Iris pigment epithelial cell (primary cell): ENCODE measurements at places on chromosomes 13 and 19.

DNA sequence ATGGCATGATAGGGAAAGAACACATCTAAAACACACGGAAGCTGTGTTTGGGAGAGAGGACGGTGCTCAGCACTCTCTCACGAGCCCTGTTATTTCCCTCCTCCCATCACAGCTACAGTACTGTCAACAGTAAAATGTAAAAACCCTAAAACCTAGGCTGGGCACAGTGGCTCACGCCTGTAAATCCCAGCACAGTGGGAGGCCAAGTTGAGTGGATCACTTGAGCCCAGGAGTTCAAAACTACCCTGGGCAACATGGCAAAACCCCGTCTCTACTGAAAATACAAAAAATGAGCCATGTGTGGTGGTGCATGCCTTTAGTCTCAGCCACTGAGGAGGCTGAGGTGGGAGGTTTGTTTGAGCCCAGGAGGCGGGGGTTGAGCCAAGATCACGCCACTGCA is 54.8 kb downstream of the FOXO1 start:
- no peak for DNase-seq

DNA sequence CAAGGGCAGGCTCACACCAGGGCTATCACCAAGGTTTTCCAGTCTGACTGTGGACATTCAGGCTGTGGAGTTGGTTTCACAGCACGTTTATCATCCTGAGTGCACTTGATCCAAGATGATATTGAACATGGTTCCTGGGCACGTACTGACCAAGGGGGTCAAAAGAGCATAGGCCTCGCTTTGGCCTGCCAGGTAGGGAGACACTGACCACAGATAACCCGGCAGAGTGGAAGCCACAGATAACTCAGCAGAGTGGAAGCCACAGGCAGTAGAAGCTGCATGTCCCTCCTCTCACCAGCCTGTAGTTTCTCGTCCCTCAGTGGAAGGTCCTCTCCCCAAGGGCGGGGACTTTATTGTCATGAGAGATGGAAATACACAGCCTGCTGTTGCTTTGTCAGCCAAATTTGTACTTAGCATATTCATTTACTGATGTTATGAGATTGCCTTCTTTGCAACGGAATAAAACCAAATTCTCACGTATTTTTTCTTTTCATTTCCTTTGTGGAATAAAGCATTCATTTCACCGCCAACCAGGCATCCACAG is 8.8 kb upstream of the KRTDAP start:
- no peak for DNase-seq

GRCh38 chr19:56562766-56563165 is 4.5 kb upstream of the ZNF470 start:
- no peak for DNase-seq

DNA sequence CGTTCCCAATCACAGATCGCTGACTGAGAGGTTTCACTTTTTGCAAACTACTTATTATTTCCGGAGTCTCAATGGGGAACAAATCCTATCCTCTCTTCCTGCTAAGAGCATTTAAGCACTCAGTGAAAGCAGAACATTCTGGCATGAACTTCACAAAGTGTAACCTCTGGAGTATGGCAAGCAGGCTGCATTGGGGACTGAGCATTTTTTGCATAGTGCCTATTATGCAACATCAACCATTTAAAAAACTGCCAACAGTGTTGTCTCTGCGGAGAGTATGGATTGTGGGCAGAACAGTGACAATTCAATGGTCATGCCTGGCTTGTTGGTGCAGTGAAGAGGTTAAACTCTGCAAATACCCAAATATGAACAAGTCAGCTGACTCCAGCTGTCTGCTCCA is 484.6 kb downstream of the OLFM4 start:
- DNase-seq, result no peak

GRCh38 chr19:19425170-19425875 is 19.8 kb downstream of the GATAD2A start:
- DNase-seq, result no peak

DNA sequence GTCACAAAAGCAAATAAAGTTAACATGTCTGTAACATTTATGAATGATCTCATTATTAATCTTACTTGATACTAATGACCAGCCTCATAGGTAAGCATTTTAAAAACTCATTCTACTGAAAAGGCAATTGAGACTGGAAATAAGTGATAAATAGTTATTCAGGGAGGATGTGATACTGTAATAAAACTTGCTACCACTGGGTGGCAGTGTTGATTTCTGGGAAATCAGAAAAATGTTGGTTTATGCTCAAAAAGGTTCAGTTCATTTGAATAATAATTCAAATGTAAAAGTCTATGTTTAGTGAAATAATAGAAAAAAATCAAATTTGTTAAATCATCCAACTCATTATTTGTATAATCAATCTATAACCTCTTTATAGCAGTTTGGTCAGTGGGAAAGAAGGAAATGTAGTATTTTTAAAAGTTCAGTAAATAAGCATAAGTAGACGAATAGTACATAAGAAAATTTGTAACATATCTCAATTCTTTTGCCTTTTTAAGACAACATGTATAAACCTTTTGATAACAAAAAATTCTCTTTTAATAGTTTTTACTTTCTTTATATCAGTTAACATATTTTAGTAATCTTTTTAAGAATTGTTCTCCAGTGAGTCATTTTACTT is 9.6 kb downstream of the ABHD13 start:
- peak; percentile 39 for DNase-seq

GRCh38 chr13:33466262-33466661 is 180.7 kb upstream of the STARD13 start:
- DNase-seq, result no peak

DNA sequence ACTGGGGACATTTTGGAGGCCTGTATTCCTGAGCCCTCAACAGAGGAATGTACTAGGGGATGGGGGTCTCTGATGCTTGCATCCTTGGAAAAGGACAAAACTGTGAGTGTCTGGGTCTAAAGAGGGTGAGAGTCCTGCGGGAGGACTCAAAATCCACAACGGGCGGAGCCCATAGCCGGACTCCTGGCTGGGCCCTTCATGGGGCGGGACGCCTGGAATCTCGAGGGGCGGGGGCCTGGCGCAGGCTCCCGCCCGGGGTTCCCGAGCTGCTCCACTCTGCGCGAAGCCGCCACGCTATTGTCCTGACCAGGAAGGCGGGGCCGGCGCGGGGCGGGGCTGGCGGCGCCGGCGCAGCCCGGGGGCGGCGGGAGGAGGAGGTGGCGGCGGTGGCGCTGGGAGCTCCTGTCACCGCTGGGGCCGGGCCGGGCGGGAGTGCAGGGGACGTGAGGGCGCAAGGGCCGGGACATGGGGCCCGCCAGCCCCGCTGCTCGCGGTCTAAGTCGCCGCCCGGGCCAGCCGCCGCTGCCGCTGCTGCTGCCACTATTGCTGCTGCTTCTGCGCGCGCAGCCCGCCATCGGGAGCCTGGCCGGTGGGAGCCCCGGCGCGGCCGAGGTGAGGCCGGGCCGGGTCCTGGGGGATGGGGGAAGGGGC is at the start of gene APLP1:
APLP1 (plus strand) TSS at position 403 of the 651 bp plus-strand sequence; CDS start at position 466, 63 bp downstream.
- peak; percentile 31 for DNase-seq

DNA sequence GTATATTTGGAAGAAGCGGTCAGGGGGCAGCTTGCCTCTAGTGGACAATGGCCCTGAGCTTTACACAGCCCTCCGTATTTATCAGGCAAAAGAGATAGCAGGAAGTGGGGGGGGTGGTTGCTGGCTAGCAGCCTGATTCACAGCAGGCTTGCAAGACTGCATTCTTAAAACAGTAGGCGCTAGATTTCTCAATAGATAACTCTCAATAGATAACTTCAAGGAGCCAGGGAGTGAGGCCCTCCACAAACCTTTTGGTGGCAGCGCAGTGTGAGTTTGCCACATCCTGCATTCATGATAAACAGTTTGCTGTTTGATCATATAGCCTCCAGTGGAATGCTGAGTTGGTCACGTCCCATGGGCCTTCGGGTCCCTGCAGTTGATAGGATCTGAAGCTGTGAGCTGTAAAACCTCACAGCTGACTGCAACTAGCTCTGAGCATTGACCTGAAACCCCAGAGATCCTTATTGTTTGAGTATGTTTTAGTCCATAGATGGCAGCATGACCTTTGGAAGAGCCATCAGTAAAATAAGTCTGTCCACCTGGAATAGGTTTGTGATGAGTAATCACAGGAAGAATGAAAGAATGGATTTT is 12.2 kb downstream of the FPR3 start:
- DNase-seq, result peak; percentile 48

GRCh38 chr19:5824751-5825150 is 14.8 kb downstream of the FUT6 start:
- no peak for DNase-seq

- DNase-seq, result no peak
Measured at GRCh38 chr19:16037424-16038195, 38.7 kb upstream of the TPM4 start.

- DNase-seq, result peak; percentile 23
Measured at GRCh38 chr13:41931337-41931736, 29.6 kb downstream of the VWA8 start.

- peak; percentile 70 for DNase-seq
Measured at GRCh38 chr19:17944301-17944700, 11.5 kb downstream of the CCDC124 start.

DNA sequence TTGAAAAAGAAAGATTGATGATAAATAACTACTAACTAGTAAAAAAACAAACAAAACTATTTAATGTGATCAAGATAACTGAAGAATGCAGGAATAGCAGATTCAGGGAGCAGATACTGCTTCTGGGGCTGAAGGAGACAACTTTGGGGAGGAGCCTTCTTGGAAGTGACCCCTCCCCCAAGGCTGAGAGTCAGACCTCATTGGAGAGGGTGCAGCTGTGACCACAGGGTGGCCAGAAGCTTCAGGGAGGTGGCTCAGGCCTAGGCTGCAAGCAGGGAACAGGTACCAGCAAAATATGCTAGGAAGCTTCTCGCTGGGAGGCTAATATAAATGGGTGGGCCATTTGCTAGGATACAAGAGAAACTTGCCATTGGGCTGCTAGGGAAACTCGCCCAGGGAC is 149.9 kb downstream of the MYO16 start:
- DNase-seq, result no peak

- no peak for DNase-seq
Measured at GRCh38 chr19:35249146-35249847, 495 bp downstream of the LSR start.

DNA sequence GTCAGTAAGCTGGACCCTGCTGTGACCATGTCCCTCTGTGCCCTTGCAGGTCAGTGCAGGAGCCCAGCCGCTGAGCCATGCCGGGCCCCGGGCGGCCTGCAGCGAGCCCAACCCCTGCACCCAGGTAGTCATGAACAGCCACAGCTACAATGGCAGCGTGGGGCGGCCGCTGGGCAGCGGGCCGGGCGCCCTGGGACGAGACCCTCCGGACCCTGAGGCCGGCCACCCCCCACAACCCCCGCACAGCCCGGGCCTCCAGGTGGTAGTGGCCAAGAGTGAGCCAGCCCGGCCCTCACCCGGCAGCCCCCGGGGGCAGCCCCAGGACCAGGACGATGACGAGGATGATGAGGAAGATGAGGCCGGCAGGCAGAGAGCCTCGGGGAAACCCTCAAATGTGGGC is 6.9 kb downstream of the KCNN1 start:
- no peak for DNase-seq

GRCh38 chr13:112010714-112011113 is 56.2 kb upstream of the SOX1 start:
- DNase-seq, result no peak

DNA sequence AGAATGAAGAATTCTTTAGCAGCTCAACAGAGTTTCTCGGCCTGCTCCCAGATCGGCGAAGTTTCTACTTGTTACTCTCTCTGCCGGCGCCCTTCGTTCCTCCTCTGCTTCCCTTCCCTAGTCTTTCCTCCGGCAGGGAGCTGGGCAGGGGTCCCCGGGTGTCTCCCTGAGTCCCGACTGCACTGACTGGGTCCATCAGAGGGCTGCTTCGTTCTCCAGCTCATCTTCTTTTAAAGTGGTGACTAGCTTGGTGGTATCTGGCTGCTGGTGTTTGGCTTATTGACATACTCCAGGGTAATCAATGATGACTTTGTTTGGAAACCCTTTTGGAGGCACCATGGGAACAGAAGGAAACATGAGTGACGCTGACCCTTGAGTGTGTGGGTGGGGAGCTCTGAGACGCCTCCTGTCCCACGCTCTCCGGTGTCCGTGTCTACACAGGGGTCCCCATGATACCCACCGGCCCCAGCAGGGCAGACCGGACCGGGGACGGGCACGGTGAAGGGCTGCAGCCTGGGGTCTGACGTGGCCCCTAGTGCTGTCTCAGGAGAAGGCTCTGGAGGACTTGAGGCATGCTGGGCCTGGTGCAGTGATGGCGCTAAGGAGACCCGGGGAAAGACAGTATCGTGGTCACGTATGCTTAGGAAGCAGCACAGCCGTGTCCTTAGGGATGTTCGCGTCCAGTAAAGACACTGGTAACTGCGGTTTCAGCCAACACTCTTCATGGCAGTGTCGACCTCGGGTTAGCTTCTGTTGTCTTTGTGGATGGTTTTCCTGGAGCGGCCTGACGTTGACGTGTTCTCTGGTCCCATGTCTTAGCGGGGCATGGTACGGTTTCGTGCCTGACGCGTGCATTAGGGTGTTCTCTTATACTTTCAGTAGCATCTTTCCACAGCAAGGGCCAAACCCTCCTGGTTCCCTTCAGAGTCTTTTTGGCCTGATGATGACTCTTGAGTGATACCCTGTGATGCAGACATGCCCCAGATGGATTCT is 23.8 kb downstream of the NAXD start:
- DNase-seq, result no peak

- DNase-seq, result no peak
Measured at GRCh38 chr13:31982124-31982523, 49.5 kb upstream of the FRY start.

DNA sequence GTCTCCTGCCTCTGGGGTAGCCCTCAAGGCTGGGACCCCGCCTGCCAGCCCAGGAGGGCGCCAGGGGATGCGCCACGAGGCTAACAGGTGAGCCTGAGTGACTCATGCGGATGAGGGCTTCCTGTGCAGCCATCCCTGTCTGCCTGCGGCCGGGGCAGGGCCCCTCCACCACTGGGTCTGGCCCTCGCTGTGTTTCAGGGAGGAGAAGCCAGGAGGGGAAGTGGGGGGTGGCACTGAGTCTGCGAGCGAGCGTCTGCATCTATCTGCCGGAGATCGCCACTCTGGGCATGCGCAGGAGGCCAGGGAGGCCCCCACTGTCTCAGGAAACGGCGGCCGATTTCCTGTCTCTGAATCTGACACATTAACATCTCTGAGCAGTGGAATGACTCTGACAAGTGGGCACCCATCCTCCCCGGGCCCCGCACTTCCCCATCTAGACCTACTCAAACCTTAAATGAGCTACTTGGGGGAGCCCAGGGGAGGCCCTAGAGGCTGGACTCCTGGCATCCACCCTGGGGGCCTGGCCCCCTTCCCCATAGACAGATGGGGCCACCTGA is 19.7 kb downstream of the RFX1 start:
- peak; percentile 80 for DNase-seq

GRCh38 chr19:40601134-40601974 is at the start of gene LTBP4:
Gene LTBP4 (plus strand): TSS chr19:40601369. CDS start chr19:40601388, 19 bp downstream.
- DNase-seq, result peak; percentile 51

DNA sequence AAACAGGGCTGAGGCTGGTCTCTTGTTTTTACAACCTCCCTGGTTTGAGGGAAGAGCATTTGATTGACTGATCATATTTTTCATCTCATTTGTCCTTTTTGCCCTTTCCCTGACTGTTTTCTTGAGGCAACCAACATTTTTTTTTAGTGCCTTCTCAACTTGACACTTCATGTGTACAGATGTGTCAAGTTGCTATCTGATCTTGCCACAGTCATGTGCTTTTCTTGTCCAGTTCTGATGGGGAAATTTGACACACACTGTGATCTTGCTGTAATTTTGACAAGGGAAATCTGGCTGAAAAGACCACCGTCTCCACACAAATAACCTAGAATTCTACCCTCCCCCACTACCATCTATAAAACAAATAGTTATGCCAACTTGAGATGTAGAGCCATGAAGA is 329.6 kb downstream of the KCTD12 start:
- no peak for DNase-seq

GRCh38 chr13:27183561-27184147 is 12.0 kb upstream of the USP12 start:
- DNase-seq, result peak; percentile 82
